ENCODE measurements at places on chromosomes 7 and 10.

DNA sequence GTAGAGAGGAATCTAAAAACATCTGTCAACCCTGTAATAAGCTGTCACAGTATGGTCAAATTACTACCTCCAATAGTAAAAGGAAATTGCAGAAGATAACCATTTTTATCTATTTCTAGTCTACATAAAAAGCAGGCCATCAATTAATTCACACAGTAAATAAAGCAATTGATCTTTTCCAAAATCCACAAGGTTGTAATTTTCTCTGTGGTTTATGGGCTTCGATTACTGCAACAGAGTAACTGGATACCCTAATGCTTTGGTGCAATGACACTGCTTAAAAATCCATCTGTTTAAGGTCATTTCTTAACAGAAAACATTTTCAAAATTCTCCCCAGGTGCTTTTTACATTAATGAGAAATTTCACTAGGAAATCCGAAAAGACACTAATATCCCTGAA, 23.9 kb downstream of the ESYT2 start:
- DNase-seq, result no peak

DNA sequence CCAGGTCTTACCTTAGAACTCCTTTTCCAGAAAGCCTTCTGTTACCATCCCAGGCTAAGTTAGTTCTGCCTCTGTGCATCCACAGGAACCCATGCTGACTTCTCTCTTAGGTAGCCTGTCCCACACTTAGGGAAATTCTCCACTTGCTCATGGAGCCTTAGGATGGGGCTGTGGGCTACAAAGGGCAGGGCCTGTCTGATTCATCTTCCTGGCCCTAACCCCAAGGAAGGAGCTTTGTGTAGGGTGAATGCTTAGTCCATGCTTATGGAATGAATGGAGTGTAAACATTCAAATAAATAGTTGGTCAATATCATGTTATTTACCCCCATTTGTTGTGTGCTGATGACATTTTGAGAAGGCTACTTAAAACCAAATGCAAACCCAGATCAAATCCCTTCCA, 54.7 kb downstream of the EMX2 start:
- DNase-seq, result no peak

GRCh38 chr7:106874076-106874475, 9.0 kb downstream of the PIK3CG start:
- DNase-seq, result no peak

DNA sequence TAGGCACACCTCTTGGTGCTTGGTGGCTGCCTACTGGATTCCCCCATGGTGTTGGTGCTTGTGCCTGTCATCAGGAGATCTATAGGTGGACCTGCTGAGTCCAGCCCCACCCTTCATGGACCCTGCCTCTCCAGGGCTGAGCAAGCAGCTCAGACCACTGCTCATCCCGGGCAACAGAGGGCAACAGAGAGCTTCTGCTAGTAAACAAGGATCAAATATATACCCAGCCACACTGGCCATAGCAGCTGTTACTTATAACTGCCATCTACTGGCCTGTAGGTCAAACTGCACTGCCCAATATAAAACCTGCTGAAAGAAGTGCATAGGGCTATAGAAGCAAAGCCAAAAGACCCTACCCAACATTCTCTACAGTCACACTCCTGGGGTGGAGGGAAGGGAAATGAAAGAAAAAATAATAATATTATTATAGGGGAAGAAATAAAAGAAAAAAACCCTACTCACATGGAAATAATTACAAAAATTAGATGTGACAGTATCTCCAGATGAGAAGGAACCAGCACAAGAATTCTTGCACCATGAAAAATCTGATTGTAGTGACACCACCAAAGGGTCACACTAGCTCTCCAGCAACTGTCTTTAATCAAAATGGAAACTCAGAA, 54.9 kb upstream of the ZNF800 start:
- DNase-seq, result peak; percentile 51

- no peak for DNase-seq
These were observed 451 bp downstream of the SRRT start for GRCh38 chr7:100875356-100875751.

DNA sequence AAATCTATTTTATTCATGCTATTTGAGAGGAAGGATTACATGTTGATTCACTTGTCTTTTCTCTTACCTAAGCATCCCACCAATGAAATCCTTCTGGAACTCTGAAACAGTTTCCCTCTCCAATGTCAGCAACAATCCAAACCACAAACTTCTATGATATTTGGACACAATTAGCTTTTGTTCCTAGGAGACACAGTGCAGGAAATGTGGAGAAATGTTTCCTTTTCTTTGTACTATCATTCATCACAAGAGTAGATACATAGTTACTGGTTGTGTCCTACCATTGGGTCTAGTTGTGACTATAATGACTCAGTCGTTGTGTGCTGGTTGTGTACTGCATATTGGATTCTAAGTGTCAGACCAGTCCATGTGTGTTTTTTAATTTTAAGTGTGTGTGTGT, 156.8 kb upstream of the MAGI2 start:
- DNase-seq, result no peak

- DNase-seq, result no peak
These were observed 63.4 kb downstream of the DAGLB start for GRCh38 chr7:6384327-6384726.

- no peak for DNase-seq
These were observed 428.4 kb upstream of the KLF6 start for GRCh38 chr10:4213441-4213840.
